ENCODE measurements at places on chromosomes 2 and 18.

GRCh38 chr18:24741321-24741720, 280.9 kb downstream of the HRH4 start:
- no peak for DNase-seq

DNA sequence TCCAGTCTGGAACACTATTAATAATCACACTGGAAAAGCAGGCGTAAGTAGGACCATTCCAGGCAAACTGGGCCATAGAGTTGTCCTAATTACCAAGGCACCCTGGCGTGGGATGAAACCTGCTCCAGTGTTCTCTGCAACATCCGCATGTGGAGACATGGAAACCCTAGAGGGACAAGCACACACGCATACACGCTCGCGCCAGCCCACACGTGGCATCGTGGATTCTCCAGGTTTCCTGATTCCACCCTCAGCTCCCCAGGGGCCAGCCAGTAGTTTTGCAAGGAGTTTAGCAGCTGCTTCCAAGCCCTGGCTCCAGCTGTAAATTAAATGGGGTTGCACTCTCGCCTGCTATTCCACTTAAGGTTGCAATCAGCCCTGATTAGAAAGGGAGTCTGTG, 127.7 kb downstream of the DYSF start:
- no peak for DNase-seq

DNA sequence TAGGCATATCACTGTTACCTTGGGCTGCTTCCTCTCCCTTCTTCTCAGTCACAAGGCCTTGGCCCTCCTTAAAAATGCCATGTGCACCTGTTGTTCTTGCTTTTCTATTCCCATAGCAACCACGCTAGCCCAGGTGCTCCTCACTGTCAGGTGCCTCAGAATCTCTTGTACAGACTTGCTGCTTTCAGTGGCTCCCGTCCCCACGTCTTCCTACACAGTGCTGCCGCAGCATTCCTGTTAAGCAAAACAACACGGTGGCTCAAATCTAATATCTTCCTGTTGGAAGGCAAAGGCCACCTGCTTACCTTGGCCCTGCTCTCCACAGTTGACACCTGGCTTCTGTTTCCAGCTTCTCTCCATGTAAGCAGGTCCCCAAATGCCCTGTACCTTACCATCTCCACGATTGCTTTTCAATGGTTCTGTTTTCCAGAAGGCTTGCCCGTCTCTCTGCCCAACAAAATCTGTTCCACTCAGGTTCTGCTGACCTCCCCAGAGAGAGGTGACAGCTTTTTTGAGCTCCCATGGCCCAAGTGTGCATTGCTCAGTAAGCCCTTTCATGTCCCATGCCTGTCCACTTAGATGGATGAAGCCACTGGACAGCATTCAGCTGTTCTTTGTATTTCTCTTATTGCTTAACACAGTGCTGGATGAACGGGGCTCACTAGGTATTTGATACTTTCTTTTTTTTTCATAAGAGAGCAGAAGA, 240.4 kb downstream of the PRKCE start:
- DNase-seq: peak; percentile 34

DNA sequence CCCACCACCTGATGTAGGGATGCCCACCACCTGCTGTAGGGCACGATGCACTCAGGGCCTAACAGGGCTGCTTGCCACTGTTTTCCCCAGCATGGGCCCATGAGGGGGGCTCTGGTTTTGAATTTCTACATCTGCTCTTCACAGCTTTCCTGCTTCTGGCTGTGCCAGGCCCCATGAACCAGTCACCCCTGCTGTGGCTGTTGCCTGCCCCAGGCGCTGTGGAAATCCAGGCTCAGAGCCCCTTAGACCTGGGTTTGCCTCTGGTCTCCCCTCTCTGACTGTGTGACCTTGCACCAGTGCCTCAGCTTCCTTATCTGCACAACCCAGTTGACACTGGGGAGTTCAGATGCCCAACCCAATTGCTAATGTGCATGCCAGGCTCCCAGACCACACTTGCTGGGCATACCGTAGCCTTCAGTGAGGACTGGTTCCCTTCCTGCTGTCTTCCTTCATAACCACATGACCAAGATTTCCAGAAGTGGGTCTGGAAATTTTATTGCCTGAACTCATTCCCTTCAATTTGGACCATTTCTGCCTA, 6.0 kb upstream of the MLPH start:
- no peak for DNase-seq

DNA sequence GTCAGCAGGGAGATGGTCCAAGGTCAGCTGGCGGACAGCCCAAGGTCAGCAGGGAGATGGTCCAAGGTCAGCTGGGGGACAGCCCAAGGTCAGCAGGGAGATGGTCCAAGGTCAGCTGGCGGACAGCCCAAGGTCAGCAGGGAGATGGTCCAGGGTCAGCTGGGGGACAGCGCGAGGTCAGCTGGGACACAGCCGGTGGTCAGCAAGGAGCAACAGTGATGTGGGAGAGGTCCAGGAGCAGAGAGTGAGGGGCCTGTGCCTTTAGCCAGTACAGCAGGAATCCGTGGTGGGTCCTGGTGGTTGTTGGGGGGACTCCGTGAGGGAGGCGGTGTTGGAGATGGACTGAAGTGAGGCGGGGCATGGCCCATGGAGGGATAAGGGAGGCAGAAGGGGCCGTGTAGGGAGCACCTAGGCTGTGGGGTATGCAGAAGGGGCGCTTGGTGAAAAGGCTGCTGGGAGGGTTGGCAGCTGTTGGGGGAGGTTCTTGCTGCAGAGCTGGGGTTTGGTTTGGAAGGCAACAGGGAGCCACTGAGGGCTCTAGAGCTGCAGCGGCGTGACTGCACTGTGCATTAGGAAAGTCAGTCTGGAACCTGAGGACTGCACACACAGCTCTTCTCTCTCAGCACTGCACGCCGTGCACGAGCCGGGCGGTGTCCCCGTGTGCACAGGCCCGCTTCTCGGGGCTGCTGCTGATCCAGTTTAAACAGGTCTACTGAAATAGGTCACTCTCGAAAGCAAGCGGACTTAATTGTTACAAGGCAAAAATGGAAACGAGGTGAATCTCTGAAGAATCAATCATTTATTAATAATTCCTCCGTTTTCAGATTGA, 76.2 kb upstream of the HDAC4 start:
- DNase-seq: no peak
